ENCODE measurements at places on chromosomes 13 and 19.
A peak's percentile ranks its signal among the peaks of the same experiment; 100 is the strongest.

- no peaks in the 10 kb centered on the region for H3K36me3 ChIP-seq
- H3K27ac ChIP-seq = no peak overlapping the region
- no peaks in the 10 kb centered on the region for H3K4me1 ChIP-seq
- H3K27me3 ChIP-seq = no peaks in the 10 kb centered on the region
Observed at GRCh38 chr13:112012016-112012704, 54.8 kb upstream of the SOX1 start.

- H3K4me1 ChIP-seq = no peaks in the 10 kb centered on the region
- DNase-seq = peak; percentile 14
- H3K27me3 ChIP-seq = no peaks in the 10 kb centered on the region
- H3K36me3 ChIP-seq = peaks cover 19% of the 10 kb centered on the region
- no peak overlapping the region for H3K4me3 ChIP-seq
- H3K27ac ChIP-seq = no peak overlapping the region
Observed at GRCh38 chr13:98839856-98840769, 87.6 kb upstream of the SLC15A1 start.

DNA sequence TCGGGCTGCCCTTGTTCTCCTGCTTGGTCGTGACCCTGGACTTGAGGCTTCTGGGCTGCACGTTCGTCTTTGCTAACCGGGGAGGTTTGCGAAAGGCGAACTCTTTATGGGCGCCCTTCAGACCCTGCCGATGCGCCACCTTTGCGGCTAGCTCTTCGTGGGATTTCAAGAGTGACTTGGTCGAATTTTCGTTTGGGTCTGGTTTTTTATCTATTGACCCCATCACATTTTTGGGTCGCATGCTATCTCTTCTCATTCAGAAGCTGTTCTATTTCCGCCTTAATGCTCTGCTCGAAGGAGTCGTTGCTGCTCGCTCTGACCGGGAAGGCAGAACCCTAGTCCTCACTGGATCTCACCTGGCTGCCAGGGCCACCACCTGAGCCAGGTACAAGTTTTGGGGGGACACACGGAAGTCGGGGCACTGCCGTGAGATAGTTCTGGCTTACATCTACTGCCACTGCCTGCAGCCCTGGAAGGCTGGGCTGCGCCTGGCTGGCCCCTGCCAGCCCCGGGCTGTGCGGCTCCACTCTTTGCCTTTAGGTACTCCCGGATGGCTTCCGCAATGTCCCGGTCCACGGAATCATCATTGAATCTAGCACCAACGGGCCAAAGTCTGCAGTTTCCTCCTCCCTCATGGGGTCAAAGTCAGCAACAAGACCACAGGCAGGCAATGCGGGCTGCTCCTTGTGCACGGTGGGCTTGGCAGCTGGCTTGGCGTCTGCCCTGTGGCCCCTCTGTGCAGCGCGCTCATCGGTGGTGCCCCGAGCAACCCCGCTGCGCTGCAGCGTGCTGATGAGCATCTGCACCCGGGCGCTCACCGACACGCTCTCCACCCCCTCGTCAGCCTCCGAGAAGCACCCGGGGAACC, 16.2 kb downstream of the RB1 start:
- H3K4me1 ChIP-seq = no peaks in the 10 kb centered on the region
- H3K4me3 ChIP-seq = peak overlapping the region; percentile 36
- no peak for DNase-seq
- H3K36me3 ChIP-seq = no peaks in the 10 kb centered on the region

DNA sequence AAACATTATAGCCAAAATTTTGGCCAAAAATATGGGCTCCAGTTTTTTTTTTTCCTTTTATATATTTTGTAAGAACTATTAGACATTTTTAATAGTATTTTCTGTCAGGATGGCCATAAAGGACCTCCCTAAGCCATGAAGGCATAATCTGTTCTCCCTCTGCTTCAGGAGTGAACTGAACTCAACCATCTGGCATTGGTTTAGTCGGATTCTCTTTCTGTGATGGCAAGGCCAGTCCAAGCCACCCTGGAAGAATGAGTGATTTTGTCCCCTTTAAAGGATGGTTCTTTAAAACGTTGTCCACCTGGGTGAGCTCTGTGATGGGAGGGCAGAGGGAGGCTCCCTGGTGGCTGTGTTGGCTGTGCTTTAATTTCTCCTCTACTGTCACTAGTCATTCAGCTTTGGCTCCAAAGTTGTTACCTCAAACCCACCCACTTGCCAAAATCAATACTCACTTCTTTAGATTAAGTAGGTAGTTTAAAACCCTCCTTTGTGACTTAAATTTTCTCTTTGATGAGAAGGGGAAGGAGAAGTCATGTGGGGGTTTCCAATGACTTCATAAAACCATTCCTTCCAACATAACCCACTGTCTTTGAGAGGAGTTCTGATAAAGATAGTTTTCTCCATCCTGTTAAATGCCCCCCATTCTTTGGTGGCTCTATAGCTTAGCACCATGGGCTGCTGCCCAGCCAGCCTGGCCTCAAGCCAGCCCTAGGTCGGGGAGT, 4.4 kb downstream of the TNFRSF19 start:
- H3K4me1 ChIP-seq = peaks cover 6% of the 10 kb centered on the region
- H3K27ac ChIP-seq = no peak overlapping the region

DNA sequence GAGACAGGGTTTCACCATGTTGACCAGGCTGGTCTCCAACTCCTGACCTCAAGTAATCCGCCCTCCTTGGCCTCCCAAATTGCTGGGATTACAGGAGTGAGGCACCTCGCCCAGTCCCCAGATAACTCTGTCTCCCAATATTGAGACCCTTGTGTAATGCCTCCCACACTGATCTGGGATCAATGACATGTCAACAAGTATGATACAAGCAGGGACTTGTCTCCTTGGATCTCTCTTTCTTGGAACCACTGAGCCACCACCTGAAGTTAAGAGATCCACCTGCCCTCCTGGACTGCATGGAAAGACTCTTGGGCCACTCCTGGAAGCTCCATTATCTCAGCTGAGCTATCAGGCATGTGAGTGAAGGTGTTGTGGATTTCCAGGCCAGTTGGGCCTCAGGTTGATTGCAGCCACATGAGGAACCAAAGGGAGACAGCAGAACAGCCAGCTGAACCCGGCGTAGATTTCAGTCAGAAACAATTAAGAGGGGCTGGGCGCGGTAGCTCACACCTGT, 15.1 kb downstream of the NFKBID start:
- no peak overlapping the region for H3K4me3 ChIP-seq
- no peak for DNase-seq
- no peaks in the 10 kb centered on the region for H3K27me3 ChIP-seq
- peaks cover 4% of the 10 kb centered on the region for H3K4me1 ChIP-seq

GRCh38 chr13:43044720-43045301, 21.4 kb downstream of the DNAJC15 start:
- no peak overlapping the region for H3K4me3 ChIP-seq
- no peaks in the 10 kb centered on the region for H3K27me3 ChIP-seq
- peak overlapping the region; percentile 16 for H3K27ac ChIP-seq
- no peaks in the 10 kb centered on the region for H3K36me3 ChIP-seq

DNA sequence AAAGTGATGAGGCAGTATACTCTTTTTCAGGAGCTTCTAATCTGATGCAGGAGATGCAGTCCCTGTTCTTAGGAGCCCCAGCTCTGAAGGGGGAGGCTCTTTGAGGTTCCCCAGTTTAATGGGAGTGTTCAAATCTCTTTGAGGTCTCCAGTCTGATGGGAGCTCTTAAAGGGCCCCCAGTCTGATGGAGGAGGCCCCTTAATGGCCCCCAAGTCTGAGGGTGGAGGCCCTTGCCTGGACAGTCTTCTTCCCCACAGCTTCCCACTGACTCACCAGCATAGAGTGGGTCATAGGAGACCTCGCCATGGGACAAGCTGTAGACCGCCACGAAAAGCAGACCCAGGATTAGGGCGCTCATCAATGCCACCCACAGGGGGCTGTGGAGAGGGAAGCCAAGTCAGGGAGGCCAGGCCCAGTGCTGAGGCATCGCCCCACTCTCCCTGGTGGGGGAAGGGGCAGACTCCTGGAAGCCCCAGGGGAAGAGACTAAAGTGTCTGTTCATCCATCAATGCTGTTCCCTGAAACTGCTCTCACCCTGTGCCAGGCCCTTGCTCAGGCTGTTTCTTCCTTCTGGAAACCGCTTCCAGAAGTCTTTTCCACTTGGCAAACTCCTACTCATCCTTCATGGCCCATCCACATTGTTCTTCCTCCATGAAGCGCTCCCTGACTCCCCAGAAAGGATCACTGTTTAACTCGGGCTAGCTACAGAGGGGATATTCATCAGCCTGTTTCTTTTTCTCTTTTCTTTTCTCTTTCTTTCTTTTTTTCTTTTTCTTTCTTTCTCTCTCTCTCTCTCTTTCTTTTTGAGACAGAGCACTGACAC, 2.1 kb downstream of the TM6SF2 start:
- no peaks in the 10 kb centered on the region for H3K27me3 ChIP-seq
- no peak overlapping the region for H3K27ac ChIP-seq
- no peak overlapping the region for H3K4me3 ChIP-seq
- DNase-seq = no peak
- H3K36me3 ChIP-seq = no peaks in the 10 kb centered on the region

GRCh38 chr13:108586826-108587225, 42.6 kb upstream of the MYO16 start:
- H3K4me3 ChIP-seq = no peak overlapping the region
- no peak overlapping the region for H3K27ac ChIP-seq
- no peaks in the 10 kb centered on the region for H3K27me3 ChIP-seq
- no peaks in the 10 kb centered on the region for H3K4me1 ChIP-seq
- DNase-seq = no peak

GRCh38 chr19:55451163-55451964, 8.3 kb upstream of the SHISA7 start:
- no peak for DNase-seq
- H3K27ac ChIP-seq = no peak overlapping the region
- no peaks in the 10 kb centered on the region for H3K27me3 ChIP-seq
- no peaks in the 10 kb centered on the region for H3K36me3 ChIP-seq
- H3K4me1 ChIP-seq = peaks cover 10% of the 10 kb centered on the region
- no peak overlapping the region for H3K4me3 ChIP-seq

DNA sequence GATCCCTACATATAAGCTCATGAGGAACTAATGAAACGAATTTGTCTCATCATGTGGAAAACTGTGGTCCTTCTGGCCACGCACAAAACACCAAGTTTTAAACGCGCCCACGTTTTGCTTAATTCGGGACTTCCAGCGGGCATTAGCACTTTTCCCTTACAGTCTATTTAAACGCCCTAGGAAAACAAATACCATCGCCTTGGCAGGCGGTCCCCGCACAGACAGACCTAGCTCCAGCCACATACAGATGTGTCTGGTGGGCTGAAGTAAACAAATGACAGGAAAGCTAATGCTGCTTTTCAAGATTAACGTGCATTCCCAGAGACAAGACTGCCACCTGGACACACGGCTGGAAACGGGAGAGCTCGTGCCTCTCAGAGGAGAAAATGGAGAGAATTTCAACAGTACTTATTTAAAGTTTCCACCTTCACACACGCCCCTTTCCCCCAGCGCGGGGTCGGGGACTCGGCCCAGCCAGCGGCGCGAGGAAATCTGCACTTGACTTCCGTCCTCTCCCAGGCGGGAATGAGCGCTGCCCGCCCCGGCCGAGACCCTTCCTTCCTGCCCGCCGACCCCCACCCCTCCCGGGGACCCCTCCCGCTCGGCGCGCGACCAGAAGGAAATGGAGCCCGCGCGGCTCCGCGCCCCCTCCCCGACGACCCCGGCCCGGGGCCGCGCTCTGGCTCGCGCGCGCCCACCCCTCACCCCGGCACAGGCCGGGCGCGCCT, 931 bp downstream of the USP12 start:
- peak overlapping the region; percentile 48 for H3K27ac ChIP-seq
- peaks cover 47% of the 10 kb centered on the region for H3K4me1 ChIP-seq
- H3K27me3 ChIP-seq = no peaks in the 10 kb centered on the region
- H3K36me3 ChIP-seq = no peaks in the 10 kb centered on the region

- H3K4me1 ChIP-seq = no peaks in the 10 kb centered on the region
- H3K27me3 ChIP-seq = no peaks in the 10 kb centered on the region
- no peaks in the 10 kb centered on the region for H3K36me3 ChIP-seq
- H3K27ac ChIP-seq = no peak overlapping the region
Observed at GRCh38 chr13:74751739-74752138, 617.5 kb upstream of the KLF12 start.

- H3K27me3 ChIP-seq = no peaks in the 10 kb centered on the region
- no peak overlapping the region for H3K4me3 ChIP-seq
- no peaks in the 10 kb centered on the region for H3K36me3 ChIP-seq
- DNase-seq = no peak
- no peak overlapping the region for H3K27ac ChIP-seq
Observed at GRCh38 chr13:99227331-99227900, 26.8 kb downstream of the UBAC2 start.

GRCh38 chr13:49271264-49271663, 23.5 kb downstream of the CDADC1 start:
- no peak overlapping the region for H3K4me3 ChIP-seq
- no peak overlapping the region for H3K27ac ChIP-seq
- peaks cover 5% of the 10 kb centered on the region for H3K36me3 ChIP-seq
- no peaks in the 10 kb centered on the region for H3K27me3 ChIP-seq
- H3K4me1 ChIP-seq = no peaks in the 10 kb centered on the region
